ENCODE measurements at places on chromosomes 3 and 15.

DNA sequence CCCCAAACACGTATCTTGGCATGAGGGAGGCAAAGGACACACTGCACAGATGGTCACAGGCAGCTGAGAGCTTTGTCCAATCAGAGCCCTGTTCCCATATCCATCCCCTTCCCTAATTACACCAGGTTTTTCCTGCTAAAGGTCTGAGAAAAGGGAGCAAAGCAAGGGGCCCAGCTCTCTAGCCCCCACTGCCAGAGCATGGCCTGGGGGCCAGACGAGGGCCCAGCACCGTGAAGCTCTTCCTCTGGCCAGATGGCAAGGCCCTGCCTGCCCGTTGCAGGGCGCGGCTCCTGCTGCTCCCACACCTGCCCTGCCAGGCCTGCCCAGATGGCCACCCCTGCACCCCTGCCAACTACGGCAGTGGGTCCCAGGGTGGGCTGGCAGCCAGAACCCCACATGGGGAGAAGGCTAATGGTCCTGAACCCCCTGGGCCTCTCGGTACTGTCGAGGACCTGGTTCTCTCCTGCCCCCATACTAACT, 3.2 kb downstream of the SHF start:
- DNase-seq = no peak

DNA sequence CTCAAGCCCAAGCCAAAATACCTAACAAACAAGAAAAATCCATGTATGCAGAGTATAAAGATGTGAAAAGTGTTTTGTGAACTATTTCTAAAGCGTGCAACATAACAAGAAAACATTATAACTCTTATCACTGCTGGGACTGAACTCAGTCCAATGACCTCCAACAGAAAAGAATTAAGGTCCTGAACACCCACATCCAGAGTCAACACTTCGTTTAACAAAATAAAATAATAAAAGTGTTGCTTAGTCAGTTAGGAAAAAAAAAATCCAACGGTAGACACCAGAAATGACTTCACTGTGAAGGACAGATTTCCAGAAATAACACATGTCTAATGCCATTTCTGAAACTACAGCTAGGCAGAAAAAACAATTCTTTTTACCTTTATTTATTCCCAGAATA, 28.0 kb downstream of the MB21D2 start:
- no peak for DNase-seq

GRCh38 chr3:175857666-175858270, 998.6 kb downstream of the NAALADL2 start:
- no peak for DNase-seq

DNA sequence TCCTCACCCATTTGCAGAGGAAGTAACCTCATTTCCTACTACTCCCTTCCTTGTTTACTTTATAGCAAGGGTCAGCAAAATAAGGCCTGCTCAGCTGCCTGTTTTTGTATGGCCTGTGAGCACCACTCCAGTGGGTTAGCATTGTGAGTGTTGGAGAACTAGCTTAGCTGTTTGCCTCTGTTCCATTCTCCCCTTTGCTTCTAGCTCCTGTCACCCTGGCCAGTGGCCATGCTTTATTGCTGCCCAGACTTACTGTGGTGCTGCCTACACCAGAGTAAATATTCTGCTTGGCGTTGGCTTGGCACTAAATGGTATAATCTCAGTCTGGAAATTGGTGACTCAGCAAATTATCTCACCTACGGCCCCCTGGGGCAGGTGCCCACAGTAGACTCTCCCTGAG, 8.8 kb downstream of the PDCD6IP start:
- no peak for DNase-seq

DNA sequence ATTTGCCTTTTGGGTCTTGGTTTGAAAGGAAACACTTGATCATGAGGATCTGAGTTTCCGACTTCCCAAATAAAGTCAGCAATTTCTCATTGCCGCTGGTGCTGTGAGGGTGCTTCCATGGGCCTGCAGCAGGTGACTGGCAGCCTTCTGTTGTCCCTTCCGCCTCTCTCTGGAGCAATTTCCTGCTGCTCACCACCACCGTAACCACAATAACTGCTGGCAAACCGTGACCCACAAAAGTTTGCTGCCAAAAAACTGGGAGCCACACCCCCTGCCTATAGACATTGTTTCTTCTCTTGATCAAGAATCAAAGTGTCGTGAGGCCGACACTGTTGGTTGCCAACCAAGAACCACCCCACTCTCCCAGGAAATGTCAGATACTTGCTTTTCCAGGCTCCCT, 164.0 kb downstream of the NR2F2 start:
- no peak for DNase-seq

Measured in stimulated activated CD8-positive, alpha-beta memory T cell treated with anti-CD3 and anti-CD28 coated beads, Interleukin-2, amount 100 ng/mL, for 48 hours (primary cell).